ENCODE measurements at places on chromosomes 5 and 9. TPM values are rescaled to one million over a fixed set of nuclear protein-coding genes. Genes with fewer than 3 reads are reported as not detected.

HSDL2 gene
- total RNA-seq = 42.4 TPM

IFNB1 gene
- total RNA-seq = not detected

SYK gene
- 0.02 TPM for total RNA-seq

FOXD4 gene
- total RNA-seq = 0.14 TPM

PNPLA7 gene
- 0.26 TPM for total RNA-seq

CCDC180 gene
- total RNA-seq = 1.9 TPM

ZDHHC12 gene
- total RNA-seq = 22.4 TPM

ALDOB gene
- total RNA-seq = not detected

TMED7 gene
- total RNA-seq = 89.4 TPM

ADAM19 gene
- total RNA-seq = 7.7 TPM

SPATA31E1 gene
- not detected for total RNA-seq

RIMOC1 gene
- 34.6 TPM for total RNA-seq

RPP25L gene
- 40.0 TPM for total RNA-seq

CCL21 gene
- not detected for total RNA-seq

IFNA8 gene
- total RNA-seq = not detected
